ENCODE measurements at places on chromosomes 11 and 22.
A peak's percentile ranks its signal among the peaks of the same experiment; 100 is the strongest.

DNA sequence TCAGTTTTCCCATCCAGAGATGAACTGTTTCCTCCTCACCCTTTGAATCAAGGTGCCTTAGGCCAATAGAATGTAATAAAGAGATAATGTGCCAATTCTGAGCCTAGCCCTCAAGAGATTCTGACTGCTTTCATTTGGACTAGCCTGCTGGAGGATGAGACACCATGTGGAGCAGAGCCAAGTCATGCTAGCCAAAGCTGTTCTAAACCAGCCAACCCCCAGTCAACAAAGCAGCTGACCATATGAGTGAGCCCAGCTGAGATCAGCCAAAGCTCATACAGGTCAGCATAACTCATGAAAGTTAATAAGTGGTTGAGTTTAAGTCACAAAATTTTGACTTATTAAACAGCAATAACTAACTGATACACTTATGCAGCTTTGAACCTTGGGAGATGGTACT, 66.7 kb upstream of the DBX1 start:
- DNase-seq = no peak

GRCh38 chr11:35267504-35267903, 128.5 kb downstream of the CD44 start:
- DNase-seq = peak; percentile 58

GRCh38 chr22:42338479-42338878, 68.0 kb upstream of the TCF20 start:
- no peak for DNase-seq

- DNase-seq = no peak
Measured at GRCh38 chr22:50403701-50404101, 60.6 kb downstream of the PPP6R2 start.

GRCh38 chr11:34339149-34340064, 18.4 kb downstream of the ABTB2 start:
- DNase-seq = no peak

GRCh38 chr11:121265586-121265985, 27.0 kb upstream of the SC5D start:
- no peak for DNase-seq

- DNase-seq = no peak
Measured at GRCh38 chr22:37457093-37457893, 28.9 kb downstream of the MFNG start.

DNA sequence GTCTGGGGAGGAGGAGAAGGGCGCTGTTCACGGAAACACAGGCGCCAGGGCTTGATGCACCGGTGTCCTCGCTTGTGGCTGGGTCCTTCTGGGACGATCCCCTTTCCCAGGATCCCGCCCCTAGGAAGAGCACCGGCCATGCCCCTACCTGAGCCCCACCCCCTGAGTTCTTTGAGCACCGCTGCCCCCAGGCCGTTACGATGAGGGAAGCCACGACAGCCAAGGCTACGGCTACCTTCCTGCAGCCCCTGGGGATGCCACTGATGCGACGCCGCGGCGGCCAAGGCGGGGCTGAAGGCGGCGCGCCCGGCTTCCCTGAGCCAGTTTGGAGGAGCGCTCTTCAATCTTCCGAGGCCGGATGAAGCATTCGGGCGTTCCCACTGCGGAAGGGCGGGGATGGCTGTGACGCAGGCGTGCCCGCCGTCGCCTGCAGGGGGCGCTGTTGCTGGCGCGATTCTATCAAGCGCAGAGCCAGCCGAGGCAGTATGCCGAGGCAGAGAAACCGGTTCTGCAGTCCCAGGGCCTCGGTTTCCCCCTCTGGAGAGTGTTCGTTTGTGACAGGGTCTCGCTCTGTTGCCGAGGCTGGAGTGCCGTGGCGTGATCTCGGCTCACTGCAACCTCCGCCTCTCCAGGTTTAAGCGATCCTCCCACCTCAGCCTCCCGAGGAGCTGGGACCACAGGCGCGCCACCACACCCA, 9.7 kb upstream of the NEFH start:
- DNase-seq = no peak

GRCh38 chr11:7619322-7619721, 54.0 kb downstream of the CYB5R2 start:
- DNase-seq = no peak

- DNase-seq = no peak
Measured at GRCh38 chr11:112248201-112248600, 12.5 kb downstream of the PLET1 start.

DNA sequence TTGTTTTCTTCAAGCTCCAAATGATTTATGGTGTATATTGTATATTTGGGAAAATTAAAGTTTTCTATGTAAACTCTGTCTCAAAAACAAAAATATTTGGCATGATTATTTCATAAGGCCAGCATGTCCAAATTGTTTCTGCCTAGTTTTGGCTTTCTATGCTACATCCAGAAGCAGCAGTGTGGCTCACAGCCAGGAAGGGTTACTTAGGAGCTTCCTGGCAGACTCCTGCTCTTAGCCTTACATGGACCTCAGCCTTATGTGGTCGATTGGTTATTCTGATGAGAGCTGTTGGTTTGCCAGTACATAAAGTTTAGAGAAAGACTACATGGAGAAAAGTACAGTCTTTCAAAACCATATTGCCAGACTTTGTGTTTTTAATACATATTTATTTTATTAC, 297.7 kb upstream of the FAT3 start:
- DNase-seq = no peak

- DNase-seq = no peak
Measured at GRCh38 chr11:26144911-26145310, 187.0 kb upstream of the ANO3 start.

- no peak for DNase-seq
Measured at GRCh38 chr11:35009944-35010342, 93.5 kb downstream of the PDHX start.

DNA sequence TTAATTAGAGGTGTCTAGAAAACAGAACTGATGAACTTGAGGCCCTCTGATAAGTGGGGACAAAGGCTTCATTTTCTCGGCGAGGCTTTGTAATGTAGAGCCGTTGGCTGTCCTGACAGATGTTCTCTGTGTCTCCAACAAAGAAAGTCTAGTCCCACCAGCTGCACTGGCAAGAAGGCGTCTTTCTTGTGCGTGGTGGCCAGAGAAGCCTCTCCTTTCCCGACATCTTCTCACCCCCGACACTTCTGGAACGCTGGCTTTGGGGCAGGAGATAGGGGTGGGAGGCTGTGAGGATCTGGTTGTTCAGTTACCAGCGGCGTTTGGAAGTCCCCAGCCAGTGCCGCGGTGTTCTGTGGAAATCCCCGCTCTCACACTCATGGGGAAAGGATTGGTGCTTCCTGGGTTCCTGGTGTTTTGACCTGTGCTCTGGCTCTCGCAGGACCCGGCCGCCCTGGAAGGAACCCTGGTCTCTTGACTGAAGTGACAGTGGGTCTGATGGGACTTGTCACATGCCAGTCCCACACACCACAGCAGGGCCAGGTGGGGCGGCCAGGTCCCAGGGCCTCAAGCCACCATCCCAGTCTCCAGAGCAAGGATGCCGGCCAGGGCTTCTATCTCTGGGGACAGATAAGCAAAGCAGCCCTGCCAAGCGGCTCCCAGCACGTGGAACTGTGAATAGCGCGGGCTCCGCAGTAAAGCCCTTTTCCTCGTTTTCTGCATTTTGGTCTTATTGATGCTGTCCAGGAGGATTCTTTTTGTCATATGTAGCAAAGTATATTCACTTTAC, 23.2 kb downstream of the FADS2 start:
- DNase-seq = no peak

Measured in AG04449 (cell line).